ENCODE measurements at places on chromosomes 5 and 9.

DNA sequence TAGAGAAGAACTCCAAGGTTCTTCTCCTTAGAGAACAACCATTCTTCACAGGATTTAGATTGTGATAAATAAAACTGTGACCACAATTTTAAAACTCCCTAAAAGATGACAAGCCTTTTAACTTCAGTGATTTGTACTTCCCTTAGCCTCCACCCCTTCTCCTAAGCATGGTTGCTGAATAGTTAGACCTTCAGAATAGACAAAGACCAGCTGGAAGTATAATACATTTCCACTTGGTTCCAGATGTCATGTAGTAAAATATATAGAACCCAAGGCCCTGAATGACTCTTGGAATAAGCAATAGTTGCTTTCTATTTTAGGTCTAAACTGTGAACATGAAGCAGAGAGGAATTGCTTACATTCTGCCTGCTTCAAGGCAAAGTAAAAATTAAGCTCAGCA is 208.7 kb downstream of the ARRDC3 start:
- no peak for DNase-seq

DNA sequence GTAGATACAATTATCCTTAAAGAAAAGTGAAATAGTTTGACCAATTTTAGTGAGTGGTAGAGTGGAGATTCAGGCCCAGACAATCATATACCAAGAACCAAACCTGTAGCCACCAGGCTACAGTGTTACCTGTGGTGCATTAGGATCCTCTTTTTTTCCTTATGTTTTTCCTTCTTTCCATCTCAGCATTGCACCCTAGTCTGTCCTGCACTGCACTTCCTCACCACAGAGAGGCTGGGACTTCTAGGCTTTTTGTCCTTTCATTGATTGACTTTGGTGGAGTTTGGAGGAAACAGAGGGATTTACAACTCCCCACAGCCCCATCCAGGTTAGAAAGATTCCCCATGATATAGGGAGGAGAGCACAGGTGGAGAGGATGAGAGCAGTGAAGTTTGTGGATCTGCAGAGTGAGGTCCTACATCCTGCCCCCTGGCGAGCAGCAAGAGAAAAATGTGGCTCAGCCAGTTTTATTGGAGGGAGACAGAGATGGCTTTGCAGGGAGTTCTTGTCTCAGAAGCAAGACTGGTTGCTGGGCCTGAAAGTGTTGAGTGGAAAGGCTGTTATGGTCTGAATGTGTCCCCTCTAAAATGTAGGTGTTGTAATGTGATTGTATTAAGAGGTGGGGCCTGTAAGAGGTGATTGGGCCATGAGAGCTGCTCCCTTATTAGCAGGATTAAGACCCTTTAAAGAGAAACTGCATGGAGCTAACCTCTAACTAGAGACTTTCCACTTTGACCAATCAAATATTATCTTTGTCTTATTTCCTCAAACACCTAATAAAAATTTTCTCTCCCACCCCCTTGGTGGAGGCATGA is 36.2 kb downstream of the KIF4B start:
- DNase-seq = peak; percentile 83

GRCh38 chr5:135669416-135669815 is 90.6 kb upstream of the CXCL14 start:
- no peak for DNase-seq

- no peak for DNase-seq
Measured at GRCh38 chr9:133100506-133101355, 20.3 kb downstream of the RALGDS start.

- DNase-seq = no peak
Measured at GRCh38 chr5:13498279-13498678, 446.2 kb downstream of the DNAH5 start.

GRCh38 chr5:949815-950560 is 57.3 kb downstream of the TRIP13 start:
- DNase-seq = no peak

GRCh38 chr5:86463339-86463738 is 154.4 kb upstream of the COX7C start:
- no peak for DNase-seq

GRCh38 chr5:60927450-60927849 is 17.4 kb downstream of the ERCC8 start:
- DNase-seq = no peak

DNA sequence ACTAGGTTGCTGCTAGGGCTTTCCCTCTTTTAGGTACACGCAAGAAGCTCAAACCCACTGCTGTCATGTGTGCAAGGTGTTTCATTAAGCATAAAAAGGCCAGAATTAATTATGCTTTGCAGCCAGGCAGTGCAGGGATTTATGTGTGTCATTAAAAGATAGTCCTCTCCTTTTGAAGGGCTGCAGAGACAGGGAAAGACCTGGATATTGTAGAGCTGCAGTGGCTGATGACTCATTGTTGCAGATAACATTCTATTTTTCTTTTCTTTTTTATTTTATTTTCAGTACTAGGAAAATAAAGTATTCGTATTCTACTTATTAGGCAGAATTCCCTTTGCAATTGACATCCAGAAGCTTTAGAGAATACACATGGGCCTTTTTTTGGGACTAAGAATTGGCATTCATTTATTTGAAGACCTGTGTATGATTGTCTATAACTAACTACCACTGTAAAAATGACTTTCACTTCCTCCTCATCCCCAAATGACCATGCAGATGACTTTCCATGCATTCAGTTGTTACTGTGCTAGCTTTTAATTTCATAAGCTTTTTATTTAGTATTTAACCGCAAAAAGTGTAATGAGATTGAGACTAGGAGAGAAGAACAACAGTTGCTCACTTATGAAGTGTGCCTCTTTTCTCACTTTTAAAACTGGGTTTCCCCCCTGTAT is 113.0 kb downstream of the PAM start:
- no peak for DNase-seq

DNA sequence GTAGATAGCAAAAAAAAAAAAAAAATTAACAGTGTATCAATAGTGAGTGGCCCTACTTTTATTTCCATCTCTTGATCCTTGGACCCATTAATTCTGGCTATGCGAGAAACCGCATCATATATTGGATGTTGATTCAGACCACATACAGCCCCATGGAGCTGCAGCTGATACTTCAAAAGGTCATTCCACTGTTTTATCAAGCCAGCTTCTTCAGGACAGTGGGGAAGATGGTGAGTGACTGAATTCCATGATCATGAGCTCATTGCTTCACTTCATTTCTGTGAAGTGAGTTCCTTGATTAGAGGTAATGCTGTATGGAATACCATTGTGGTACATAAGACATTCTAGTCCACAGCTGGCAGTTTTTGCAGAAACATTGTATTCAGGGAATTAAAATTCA is 222.9 kb upstream of the MEF2C start:
- DNase-seq = no peak

GRCh38 chr9:110844121-110844520 is 175.5 kb downstream of the MUSK start:
- DNase-seq = no peak

DNA sequence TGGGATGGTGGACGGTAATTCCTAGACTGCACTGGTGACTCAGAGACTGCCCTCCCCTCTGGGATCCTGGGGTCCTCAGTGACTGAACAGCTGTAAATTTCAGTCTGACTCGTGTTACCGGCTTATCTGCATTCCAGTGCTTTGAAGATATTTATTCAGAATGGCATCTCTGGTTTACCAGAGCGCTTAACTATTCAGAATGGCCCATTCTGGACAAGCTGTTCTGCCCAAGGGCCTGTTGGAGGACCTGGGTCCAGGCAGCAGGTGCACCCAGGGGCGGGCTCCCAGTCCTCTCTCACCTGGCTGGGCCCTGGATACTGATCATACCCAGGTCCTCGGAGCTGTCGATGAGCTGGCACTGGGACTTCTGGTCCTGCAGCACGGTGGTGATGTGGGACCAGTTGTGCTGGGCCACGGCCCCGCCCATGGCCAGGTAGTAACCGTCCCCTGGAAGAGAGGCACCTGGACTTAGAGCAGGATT is 48.0 kb downstream of the SARDH start:
- DNase-seq = peak; percentile 79

GRCh38 chr9:3508521-3509291 is 17.1 kb downstream of the RFX3 start:
- DNase-seq = no peak

GRCh38 chr5:96823900-96824380 is 16.2 kb upstream of the ERAP1 start:
- no peak for DNase-seq

DNA sequence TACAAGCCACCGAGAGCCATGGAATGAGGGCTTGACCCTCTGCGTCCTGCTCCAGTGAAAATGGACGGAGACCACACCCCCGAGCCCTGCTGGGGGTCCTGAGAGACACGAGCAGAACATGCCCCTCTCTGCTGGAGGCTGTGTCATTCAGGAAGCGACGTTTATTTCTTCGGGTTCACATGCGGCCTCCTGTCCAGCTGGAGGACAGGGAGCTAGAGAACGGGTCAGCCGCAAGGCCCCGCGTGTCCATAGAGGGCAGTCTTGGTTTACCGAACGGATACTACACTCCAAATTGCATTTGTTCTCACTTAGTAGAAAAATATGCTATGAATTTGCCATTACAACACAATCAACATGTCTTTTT is 36.1 kb downstream of the MRPL36 start:
- peak; percentile 87 for DNase-seq

DNA sequence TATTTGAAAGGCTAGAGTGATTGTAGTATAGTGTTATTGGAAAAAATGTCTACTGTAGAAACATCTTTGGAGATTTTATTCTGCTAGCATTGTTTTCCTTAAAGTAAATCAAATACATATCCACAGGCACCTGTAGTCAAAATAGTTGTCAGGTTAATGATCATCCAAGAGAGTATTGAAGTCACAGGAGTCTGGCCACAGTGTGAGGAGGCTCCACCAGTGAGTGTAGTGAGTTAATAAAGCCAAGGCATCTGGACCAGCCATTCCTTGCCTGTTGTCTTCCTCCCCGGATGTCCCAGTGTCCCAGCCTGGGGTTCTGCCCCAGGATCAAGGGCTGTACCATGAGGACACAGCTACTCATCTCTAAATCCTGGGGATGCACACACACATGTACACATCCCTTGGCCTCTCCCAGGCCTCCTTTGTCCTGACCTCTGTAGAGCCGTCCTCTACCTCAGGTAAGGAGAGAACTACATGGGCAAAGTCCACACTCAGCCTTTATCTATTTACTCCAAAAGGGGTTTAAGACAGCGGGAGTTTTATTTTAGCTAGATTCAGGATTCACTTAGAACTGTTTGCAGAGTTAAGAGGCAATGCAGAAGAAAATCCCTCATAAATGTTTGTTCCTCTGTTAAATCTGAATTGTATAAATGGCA is 3.7 kb downstream of the PIK3R1 start:
- DNase-seq = no peak
